ENCODE measurements at places on chromosomes 6 and 20.
A peak's percentile ranks its signal among the peaks of the same experiment; 100 is the strongest.

DNA sequence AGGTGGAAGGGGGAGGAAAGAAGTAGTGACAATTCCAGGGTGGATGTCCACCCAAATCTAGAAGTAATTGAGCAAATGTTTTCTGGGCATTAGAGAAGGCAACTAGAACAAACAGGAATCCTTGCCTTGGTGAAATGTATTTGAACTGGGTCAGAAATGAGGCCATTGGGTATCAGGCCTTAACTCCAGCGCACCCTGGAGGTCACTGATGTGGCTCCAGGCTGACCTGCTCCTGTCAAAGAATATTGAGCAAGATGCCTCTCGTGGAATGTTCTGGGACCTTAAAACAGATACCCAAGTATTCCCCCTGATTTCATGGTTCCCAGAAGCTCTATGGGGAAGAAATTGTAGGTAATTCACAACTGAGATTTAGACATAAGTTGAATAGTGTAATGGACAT lies 6.9 kb downstream of the HLA-DPB1 start:
- peak; percentile 50 for DNase-seq

- no peak for DNase-seq
Observed at GRCh38 chr6:63806573-63806913, 170.9 kb downstream of the PHF3 start.

GRCh38 chr6:27870291-27870870 lies 41.8 kb downstream of the OR2B2 start:
- no peak for DNase-seq

DNA sequence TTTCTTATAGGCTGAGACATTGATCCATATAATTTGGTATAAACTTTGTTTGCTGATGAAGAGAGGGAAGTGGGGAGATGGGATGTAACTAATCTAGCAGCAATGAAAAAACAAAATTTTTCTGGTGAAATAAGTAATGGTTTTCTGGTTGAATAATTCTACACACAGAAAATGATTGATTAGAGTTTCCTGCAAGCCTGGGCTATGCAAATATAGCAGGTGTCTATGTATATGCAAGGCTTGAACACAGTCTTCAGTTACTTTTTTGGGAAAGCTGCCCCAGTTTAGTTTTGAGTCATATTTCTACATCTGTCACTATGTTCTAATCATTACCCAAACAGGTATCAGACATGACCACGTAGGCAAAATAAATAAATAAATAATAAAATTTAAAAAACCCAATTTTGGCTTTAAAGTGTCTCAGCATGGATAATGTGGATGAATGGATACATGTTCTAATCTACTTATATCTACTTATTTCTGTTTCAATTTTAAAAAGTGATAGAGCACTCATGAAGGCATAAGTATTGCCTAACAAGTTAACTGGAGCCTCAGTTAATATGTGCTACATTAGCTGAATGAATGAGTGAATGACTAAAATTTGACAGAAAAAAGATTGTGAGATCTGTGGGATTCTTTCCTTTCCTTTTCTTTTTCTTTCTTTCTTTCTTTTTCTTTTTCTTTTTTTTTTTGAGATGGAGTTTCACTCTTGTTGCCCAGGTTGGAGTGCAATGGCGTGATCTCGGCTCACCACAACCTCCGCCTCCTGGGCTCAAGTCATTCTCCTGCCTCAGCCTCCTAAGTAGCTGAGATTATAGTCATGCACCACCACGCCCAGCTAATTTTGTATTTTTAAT lies 37.2 kb upstream of the TFB1M start:
- no peak for DNase-seq

GRCh38 chr6:28134015-28134414 lies 7.7 kb upstream of the ZKSCAN8 start:
- DNase-seq, result no peak

DNA sequence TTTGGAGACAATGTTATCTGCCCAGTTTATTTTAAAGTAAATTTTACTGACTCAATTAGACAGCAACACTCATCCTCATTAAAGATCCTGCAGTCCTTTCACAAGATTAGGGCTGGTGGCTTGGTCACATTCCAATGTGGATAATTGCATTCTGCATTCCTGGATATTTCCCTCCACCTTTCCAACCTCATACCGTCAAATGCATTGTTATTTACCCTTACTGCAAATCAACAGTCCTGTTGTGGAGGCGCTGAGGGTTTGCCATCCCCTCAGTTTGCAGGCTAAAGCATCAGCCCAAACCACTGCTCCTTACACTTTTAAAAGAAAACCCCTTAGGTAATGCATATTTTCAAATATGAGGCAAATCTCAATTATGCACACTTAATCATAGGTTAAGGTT lies 5.4 kb downstream of the CITED2 start:
- DNase-seq, result no peak

- DNase-seq, result no peak
Observed at GRCh38 chr6:21193790-21194475, 399.6 kb upstream of the SOX4 start.

- no peak for DNase-seq
Observed at GRCh38 chr6:71887006-71887743, 825 bp downstream of the RIMS1 start.

- DNase-seq, result no peak
Observed at GRCh38 chr6:116165596-116165995, 39.7 kb upstream of the COL10A1 start.

GRCh38 chr6:46254946-46255345 lies 84.2 kb upstream of the ENPP5 start:
- no peak for DNase-seq

- no peak for DNase-seq
Observed at GRCh38 chr6:44439270-44440045, 52.0 kb downstream of the CDC5L start.

DNA sequence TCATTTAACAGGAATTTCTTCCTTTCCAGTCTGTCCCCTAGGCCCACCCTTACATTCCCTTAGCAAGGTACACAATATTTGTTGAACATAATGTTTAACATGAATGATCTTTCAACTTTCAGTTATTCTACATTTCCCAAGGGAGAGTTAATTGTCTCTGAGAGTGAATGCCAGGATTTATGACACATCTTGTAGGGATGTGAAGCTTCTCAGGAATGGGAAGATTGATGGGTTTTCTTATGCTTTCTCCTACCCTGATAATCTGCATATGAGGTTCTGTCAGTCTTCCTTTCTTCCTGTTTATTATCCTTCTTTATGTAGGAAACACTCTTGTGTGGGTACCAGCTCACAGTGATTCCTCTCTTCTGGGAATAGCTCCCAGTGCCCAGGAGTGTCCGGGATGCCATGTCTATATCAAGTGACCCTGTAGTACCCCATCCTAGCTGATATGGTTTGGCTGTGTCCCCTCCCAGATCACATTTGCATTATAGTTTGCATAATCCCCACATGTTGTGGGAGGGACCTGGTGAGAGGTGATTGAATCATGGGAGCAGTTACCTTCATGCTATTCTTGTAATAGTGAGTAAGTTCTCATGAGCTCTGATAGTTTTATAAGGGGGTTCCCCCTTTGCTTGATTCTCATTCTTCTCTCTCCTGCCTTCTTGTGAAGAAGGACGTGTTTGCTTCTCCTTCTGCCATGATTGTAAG lies 7.1 kb upstream of the FYN start:
- DNase-seq, result no peak

DNA sequence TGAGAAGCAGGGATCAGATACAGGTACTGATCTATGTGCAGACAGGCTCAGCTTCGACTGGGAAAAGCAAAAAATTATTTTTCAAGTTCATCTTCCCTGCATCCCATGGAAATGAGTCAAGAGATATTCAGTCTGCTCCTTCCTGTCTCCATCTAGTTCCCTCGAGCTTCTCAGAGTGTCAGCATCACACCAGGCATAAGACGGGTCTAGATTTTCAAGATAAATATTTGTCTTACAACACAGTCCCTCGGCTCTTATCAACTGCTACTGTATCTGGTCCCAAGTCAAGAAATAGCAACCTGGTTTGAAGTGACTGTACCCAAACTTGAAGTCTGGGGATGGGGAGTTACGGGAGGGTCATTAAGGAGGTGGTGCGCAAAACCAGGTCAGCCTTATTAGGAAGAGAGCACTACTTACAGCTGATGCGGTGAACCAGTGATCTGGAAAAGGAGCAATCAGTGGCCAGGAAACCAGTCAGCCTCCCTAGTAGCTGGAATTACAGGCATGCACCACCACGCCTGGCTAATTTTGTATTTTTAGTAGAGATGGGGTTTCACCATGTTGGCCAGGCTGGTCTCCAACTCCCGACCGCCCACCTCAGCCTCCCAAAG lies 29.7 kb downstream of the ZMYND8 start:
- DNase-seq, result no peak

- peak; percentile 83 for DNase-seq
Observed at GRCh38 chr6:34888874-34889555, at the start of gene ANKS1A. TSS of gene ANKS1A (plus strand) at chr6:34889255. CDS start at chr6:34889403, 148 bp downstream.

GRCh38 chr6:46690911-46691451 lies 3.3 kb downstream of the TDRD6 start:
- DNase-seq, result no peak

- no peak for DNase-seq
Observed at GRCh38 chr6:117487821-117488220, 5.3 kb downstream of the DCBLD1 start.

DNA sequence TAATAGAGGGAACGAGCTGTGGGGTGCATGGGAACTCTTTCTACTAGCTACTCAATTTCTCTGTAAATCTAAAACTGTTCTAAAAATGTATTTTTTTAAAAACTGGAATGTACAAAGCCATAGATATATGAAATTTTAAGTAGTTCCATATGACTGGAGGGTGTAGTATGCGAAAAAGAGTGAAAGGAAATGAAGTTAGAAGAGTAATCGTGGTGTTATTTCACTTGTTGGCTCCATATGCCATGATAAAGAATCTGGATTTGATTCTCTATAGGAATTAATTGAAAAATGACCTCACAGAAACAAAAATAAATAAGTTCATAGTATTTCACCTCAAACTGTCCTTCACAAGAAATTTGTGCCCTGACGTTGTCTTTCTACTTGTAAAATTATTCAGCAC lies 500.2 kb downstream of the TENT5A start:
- no peak for DNase-seq

GRCh38 chr6:42821846-42822245 lies 40.0 kb downstream of the BICRAL start:
- DNase-seq, result no peak

DNA sequence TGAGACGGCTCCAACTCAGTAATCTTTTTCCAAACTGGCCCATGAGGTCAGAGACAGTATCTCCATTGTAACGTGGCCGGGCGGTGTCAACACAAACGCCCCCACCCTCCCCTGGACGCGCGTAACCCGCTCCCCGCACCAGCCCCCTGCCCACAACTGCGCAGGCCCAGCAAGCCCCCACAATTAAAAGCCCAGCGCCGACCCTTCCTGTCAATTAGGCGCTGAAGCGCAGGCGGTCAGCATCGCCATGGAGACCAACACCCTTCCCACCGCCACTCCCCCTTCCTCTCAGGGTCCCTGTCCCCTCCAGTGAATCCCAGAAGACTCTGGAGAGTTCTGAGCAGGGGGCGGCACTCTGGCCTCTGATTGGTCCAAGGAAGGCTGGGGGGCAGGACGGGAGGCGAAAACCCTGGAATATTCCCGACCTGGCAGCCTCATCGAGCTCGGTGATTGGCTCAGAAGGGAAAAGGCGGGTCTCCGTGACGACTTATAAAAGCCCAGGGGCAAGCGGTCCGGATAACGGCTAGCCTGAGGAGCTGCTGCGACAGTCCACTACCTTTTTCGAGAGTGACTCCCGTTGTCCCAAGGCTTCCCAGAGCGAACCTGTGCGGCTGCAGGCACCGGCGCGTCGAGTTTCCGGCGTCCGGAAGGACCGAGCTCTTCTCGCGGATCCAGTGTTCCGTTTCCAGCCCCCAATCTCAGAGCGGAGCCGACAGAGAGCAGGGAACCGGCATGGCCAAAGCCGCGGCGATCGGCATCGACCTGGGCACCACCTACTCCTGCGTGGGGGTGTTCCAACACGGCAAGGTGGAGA lies at the start of the genes HSPA1A and HSPA1L:
HSPA1A (plus strand) TSS at position 519 of the 814 bp plus-strand sequence; CDS start at position 733, 214 bp downstream.
HSPA1L (minus strand) TSS at position 259 of the 814 bp plus-strand sequence. CDS start 3,311 bp downstream, outside the sequence.
- peak; percentile 93 for DNase-seq

- DNase-seq, result no peak
Observed at GRCh38 chr6:15065261-15065989, 180.4 kb upstream of the JARID2 start.

DNA sequence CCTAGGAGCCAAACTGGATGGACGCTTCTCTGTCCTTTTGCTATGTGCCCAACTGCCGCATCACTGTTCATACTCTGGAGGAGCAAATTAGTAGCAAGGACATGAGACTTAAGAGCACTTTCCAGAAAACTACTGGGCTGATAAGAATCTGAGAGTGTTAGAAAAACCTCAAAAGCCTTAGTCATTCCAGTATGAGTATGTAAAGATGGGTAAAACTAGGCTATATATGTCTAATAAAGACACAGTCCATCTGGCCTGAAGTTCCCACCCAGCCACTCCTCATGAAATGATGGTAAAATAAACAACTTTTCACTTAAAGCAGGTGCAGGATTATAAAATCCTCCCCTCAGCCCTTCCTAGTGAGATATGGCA lies 30.6 kb downstream of the SHLD1 start:
- DNase-seq, result no peak

DNA sequence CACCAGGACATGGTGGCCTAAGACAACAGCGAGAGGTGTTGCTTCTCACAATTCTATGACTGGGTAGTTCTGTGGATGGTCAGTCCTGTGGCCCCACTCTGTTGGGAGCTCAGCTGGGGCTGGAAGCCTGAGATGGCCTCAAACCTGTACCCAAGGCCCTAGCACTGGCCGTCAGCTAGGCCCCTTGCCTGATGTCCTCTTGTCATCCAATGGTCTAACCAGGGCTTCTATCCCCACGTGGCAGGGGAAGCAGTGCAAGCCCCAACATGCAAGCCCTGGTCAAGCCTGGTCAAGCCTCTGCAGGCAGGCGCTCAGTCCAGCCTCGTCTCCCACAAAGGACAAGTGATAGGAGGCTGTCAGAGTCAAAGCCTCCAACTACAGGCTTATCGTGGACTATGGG lies 196.5 kb upstream of the CST7 start:
- no peak for DNase-seq

GRCh38 chr20:2421247-2421646 lies 40.5 kb downstream of the TGM6 start:
- DNase-seq, result no peak

GRCh38 chr6:121442576-121442975 lies 7.1 kb downstream of the GJA1 start:
- peak; percentile 61 for DNase-seq

DNA sequence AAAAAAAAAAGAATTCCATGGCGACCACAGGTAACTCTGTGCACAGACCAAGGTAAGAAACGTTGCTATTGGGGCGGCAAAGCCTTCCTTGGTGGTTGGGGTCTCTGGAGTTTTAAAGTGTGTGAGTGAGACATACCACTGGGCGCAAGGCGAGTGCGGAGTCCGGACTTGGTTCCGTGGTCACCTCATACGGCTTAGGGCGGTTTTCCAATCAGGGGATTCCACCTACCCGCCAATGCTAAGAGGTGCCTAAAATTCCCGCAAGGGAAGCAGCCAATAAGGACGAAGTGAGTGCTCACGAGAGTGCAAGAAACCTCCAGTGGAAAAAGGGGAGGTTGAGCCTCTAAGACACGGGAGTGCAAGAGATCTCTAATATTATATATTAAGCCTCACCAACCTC lies 68.6 kb upstream of the PRSS16 start:
- no peak for DNase-seq

Measured in thyroid gland (tissue), 4 donors.